Choroid plexus epithelial cell (primary cell): ENCODE measurements at places on chromosomes 12 and 14.
A peak's percentile ranks its signal among the peaks of the same experiment; 100 is the strongest.

DNA sequence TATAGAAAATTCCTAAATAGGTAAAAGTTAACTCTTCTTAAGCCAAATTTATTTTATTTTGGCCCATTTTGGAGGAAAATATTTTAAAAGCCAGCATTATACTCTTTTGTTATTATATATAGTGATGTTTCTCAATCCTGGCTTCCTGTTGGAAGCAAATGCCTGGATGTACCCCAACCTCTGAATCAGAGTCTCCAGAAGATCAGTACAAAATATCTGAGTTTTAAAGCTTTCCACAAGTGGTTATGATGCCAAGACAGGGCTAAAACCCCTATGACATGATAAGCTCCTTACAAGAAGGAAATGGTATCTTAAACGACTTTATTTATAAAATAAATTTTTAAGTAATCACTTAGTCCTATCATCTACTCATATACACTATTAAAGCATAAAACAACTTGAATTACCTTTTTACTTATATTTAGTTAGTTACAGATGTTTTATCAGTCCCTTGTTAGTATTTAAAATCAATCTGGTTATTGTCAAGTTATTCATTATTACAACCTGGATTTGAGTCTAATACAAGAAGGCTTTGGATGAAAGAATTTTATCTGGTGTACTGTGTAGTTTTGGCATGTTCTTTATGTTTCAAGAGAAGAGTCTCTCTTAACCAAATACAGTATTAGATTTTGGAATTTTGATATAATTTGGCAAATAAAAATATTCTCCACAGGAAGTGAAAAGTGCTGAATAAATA lies 238.1 kb downstream of the SLC2A13 start:
- no peak for DNase-seq

DNA sequence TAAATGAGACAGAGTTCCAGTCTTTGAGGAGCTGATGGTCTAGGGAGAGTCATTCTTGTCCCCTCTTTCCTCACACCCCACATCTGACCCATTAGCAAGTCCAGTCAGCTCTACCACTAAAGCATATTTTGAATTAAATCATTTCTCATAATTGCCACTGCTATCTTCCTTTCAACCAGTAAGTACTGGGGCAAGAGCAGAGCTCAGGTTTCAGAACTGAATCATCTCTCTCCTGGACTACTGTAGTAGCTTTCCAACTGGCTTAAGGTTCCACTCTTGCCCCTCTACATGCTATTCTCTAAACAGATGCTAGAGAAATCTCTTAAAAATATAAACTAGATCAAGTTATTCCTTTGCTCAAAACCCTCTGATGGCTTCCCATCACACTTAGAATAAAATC lies 218.3 kb downstream of the TTC6 start:
- DNase-seq: peak; percentile 63

DNA sequence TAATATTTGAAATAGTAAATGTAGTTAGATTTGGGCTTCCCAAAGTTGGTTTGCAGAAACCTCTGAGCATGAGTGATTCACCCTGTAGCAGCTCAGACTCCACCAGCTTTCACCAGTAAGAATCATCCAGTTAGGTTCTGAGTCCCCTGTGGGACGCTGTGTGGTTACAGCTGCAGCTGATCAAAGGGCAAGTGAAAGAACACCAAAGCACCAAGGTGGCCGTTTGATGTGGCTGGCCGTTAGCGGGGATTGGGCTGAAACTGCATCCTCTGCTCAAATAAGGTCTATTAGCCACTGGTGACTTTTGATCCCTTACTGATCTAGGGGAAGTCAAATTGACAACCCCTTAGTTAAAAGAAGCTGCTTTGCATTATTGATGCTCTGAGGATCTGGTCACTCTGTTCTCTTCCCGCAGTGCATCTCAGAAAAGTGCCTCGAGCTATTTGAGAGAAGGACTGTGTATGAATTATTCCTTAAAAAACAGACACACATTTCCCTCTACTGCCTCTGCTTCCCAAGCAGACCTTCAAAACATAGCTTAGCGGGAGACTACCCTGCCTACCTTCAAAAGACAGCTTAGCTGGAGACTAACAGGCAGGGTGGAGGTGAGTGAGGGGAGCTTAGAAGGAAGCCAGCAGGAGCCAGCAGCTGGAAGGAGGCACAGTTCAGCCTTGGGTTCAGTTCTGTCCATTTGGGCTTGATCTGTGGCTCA lies 3.7 kb downstream of the ABHD12B start:
- DNase-seq: peak; percentile 63

DNA sequence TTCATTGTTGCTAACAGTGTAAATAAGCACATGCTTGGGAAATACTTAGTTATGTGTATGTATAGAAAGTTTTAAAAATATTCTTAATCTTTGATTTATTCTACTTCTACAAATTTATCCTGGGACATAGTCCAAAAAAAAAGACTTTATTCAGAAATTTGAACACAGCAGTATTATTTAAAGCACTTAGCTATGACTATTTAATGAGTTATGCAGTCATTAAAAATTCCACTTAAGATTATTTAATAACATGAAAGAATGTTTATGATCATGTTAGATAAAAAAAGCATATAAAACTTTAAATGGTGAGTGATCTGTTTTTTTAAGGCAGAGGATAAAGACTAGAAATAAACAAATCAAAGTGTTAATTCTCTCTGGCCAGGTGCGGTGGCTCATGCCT lies 78.3 kb downstream of the BAZ1A start:
- DNase-seq: no peak

GRCh38 chr14:34137001-34137745 lies 186.3 kb upstream of the EGLN3 start:
- DNase-seq: peak; percentile 4

GRCh38 chr14:69287098-69288010 lies 27.4 kb downstream of the GALNT16 start:
- DNase-seq: peak; percentile 49

- DNase-seq: no peak
These were observed 690.5 kb downstream of the C12orf50 start for GRCh38 chr12:87338681-87339080.

- DNase-seq: no peak
These were observed 56.1 kb downstream of the EPS8 start for GRCh38 chr12:15733136-15733535.

DNA sequence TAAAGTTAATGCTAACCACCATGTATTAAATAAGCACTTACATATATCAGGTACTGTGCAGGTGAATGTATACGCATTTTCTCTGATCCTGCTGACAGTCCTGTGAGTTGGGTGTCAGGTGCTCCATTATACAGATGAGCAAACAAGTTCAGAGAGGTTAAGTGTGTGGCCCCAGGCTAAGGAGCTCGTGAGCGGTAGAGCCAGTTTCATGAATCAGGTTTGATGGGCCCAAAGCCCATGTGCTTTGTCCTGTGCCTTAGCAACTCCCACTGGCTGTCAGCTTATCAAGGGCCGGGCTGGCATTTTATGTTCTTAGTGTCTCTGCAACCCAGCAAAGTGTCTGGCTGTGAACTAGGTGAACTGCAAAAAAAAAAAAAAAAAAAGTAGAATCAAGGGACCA lies 701.2 kb upstream of the TBX3 start:
- no peak for DNase-seq

DNA sequence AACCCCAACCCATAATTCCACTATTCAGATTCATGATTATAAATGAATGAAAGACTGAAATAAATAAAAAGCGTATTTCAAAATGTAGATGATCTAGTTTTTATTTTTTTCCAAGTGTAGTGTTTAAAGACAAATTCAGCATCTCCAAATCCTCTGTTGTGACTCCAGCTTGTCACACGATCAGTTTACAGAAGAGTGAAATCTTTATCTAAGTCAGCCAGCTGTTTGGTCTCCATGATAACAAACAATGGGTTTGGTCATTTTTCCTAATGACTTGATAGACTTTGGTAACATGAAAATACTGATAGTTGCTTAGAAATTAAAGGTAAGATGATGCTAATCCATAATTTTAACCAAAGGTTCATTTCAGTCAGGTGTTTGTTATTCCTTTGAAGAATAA lies 114.5 kb upstream of the RASSF8 start:
- DNase-seq: no peak

DNA sequence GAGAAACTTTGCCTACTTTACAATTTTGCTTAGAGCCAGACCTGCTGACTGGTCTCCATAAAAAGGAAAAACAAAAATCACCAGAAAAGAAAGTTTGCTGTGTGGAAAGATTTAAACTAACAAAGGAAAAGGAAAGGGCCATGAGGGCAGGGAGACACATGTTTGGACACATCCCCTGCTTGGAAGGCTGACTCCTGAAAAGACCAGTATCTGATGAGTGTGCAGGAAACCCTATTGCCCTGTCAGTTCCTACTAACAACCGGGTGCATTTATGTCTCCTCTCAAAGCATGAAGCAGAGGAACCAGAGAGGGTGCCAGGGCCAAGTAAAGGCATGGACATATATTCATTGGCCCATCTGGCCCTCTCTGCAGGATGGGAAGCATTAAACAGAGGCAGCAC lies 7.0 kb upstream of the STAB2 start:
- no peak for DNase-seq

DNA sequence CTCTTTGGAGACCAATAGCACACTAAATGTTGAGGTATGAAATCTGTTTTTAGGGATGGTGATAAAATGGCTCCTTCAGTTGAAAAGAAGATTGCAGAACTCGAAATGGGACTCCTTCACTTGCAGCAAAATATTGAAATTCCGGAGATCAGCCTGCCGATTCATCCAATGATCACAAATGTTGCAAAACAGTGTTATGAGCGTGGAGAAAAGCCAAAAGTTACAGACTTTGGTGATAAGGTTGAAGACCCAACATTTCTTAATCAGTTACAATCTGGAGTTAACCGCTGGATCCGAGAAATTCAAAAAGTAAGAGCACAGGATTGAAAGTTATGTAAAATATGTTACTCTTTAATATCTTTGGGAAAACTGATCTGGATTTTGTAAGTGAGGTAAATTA lies 15.3 kb downstream of the DYNC1H1 start:
- peak; percentile 63 for DNase-seq

DNA sequence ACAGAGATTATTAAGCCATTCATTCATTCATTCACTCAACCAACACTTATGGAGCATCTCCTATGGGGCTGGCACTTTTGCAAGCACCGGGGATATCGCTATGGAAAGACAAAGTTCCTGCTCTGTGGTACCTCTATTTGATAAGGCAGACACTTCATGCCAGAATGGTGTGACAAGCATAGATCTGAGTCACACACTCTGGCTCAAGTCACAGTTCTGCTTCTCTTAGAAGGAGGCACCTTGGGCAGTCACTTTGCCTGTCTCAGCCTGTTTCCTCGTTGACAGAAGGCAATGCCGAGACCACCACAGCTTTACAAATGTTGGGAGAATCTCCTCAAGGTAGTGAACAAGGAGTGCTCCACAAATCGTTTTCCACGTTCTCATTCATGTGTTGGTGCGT lies 205.2 kb downstream of the SLC41A2 start:
- DNase-seq: no peak

- DNase-seq: no peak
These were observed 14.8 kb upstream of the LRTM2 start for GRCh38 chr12:1805441-1806081.

DNA sequence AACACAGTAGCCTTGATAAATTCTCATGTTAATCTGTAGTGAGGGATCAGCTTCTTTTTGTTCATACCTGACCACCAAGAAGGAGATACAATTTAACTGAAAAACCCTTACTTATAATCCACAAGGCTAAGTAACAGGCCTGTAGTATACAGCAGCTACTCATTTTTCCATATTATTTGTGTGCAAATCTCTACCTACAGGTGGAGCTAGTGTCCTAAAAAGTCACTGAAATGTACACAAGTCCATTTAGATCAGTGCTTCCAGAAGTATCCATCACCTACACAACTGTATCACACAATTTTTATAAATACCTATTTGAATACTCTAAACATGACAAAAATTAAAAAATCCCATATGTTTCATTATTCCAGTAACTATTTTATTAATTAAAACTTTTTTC lies 173.2 kb downstream of the SLC35F4 start:
- DNase-seq: peak; percentile 81
